Hair follicle dermal papilla cell (primary cell): ENCODE measurements at places on chromosomes 13 and 19. TPM values are rescaled to one million over a fixed set of nuclear protein-coding genes. Genes with fewer than 3 reads are reported as not detected.

The ZNF563 gene
- 1.9 and 2.1 TPM in 2 replicates for total RNA-seq

The MRPL4 gene
- 45.6 and 59.9 TPM in 2 replicates for total RNA-seq

The KLK15 gene
- total RNA-seq = not detected in 2 replicates

The TMEM255B gene
- total RNA-seq = 0.49 and 0.73 TPM in 2 replicates

The RNASEH2A gene
- total RNA-seq = 3.7 and 6.2 TPM in 2 replicates

The CNFN gene
- total RNA-seq = not detected in 2 replicates

The FFAR1 gene
- not detected in 2 replicates for total RNA-seq

The IL17D gene
- 0.16 and 0.24 TPM in 2 replicates for total RNA-seq

The ERICH6B gene
- total RNA-seq = not detected in 2 replicates

The POU2F2 gene
- 2.9 and 5.3 TPM in 2 replicates for total RNA-seq

The ANGPTL4 gene
- total RNA-seq = 1.2 and 4.4 TPM in 2 replicates

The ICAM5 gene
- total RNA-seq = 1.5 TPM in 1 of 2 replicates, not detected in the other

The RNF225 gene
- 0.32 TPM in 1 of 2 replicates, not detected in the other for total RNA-seq

The SHISA7 gene
- total RNA-seq = not detected in 2 replicates
